Stimulated activated CD4-positive, alpha-beta T cell treated with anti-CD3 and anti-CD28 coated beads, Interleukin-4, amount 100 ng/mL, for 4 hours (primary cell): ENCODE measurements at places on chromosomes 13 and 19.

DNA sequence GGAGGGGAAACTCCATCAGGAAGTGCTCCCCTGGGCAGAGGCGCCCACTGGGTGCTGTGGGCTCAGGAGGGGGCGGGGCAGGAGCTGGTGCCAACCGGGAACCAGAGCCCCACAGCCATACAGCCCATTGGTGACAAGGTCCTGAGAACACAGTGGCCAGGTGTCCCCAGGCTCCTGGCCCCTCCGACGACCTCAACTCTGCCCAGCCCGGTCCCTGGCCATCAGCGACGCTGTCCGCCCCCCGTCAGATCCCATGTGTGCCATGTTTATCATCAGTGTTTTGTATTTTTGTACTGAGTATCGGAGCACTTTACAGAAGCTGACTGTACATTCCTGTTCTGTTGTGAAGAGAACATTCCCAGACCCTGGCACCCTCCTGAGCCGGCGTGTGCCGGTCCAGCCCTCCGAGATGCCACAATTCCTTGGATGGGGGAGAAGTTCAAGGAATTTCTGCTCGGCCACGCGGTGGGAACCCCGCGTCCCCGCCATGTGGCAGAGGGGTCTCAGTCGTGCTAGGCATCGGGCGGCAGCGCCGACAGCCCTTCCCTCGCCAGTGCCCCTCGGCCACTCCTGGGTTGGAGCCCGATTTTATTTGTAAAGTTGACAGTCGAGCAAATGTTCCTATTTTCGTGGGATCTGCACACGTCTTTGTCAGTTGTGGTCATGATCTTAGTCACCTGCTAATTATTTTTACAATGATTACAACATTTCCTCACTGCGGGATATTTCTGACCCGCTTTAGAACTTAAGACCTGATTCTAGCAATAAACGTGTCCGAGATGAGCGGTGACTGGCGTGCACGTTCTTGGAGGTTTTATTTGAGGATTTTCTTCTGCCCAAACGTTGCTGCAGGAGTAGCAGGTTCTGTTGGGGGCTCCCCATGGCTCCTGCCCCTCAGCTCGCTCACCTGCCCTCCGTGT is 16.9 kb downstream of the PEX11G start:
- no peak for DNase-seq

DNA sequence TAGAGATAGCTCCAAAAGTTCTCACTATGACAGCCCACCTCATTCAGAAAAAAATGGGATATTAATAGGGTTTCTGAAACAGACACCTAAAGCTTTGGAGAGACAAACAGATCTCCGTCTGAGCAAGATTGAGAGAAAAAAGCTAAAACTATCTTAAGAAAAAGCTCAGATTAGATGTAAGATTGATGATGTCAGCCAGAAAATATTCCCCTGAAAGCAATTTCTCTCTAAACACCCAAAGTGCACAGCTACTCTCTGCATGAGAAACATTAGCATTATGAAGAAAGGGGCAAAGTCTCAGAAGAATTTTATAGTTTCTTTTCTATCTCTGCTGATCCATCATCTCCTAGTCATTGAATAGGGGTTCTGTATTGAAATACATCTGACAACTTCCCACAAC is 148.9 kb downstream of the ZNF737 start:
- no peak for DNase-seq

- peak; percentile 94 for DNase-seq
These were observed 1.5 kb upstream of the GADD45B start for GRCh38 chr19:2474232-2475017.

- DNase-seq = peak; percentile 15
These were observed 62.1 kb downstream of the ARHGEF7 start for GRCh38 chr13:111177081-111177711.

- DNase-seq = no peak
These were observed 49.3 kb downstream of the COL4A2 start for GRCh38 chr13:110356362-110356761.

DNA sequence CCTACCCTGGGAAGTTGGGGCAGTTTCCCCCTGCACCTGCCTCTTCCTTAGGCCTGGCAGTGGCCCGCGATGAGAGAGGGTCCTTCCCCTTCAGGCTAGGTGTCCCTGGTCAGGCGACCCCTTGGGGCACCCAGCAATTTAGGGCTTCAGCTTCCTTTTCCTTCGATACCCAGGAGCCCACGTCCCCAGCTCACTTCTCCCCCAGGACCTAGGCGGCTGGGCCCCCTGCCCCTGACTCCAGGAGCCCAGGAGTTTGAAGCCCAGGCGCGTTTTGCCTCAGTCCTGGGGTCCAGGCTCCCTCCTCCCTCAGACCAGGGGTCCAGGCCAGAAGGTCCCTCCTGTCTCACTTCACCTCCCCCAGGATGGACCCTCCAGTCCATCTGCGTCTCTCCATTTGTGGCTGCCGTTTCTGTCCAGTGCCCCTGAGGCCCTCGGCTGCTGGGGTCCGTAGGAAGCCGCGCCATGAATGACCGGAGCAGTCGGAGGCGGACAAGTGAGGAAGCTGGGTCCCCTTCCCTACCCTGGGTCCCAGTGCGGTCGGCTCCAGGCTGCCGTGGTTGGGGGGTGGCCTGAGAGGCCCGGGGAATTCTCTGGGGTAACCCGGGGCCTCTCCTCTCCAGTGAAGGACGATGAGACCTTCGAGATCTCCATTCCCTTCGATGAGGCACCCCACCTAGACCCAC is 714 bp downstream of the CCDC106 start:
- no peak for DNase-seq

DNA sequence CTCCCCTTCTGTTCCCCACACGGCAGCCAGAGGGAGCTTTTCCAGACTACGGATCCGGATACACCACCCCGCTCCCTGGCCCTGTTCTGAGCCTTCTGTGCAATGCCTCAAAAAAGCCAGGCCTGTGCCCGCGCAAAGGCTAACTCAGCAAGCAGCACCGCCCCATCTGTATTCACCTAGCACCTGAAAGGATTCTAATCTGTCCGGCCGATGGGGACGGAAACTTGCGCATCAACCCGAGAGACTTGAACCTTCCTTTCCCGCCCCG is 589 bp downstream of the ZBTB45 start:
- peak; percentile 41 for DNase-seq

DNA sequence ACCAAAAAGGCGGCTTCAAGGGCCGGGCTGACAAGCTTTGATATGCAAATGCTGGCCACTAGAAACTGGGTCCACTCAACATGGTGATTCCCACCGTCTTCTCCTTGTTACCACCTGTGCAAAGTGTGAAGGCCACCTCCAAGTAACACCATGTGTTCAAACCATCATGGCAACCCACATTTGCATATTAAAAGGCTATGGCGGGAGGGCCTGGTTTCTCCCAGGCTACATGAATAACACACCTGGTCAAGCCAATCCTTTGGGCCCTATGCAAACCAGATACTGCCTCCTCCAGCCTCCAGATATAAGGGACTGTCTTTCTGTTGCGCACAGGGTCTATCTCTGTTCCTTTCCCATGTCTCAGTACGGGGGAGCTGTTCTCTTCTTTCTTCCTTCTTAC is 36.6 kb upstream of the ZSCAN5A start:
- no peak for DNase-seq

- DNase-seq = peak; percentile 7
These were observed 543 bp upstream of the FAM124A start for GRCh38 chr13:51221674-51222036.

DNA sequence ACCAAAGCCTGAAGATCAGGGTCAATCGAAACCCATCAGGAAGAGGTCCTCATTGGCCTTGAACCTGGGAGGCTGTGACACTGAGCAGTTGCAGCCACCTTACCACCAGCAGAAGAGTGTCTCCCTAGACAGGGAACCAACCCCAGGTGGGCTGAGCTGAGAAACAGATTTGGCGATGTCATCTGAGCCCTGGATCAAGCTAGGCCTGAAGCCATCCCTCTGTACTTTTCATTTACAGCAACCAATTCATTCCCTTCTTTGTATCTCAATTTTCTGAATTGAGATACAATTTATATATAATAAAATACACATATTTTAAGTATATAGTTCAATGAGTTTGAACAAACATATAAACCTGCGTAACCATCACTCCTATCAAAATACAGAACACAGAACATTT is 14.6 kb downstream of the RHPN2 start:
- DNase-seq = no peak

GRCh38 chr13:52411629-52412028 is 5.7 kb upstream of the THSD1 start:
- DNase-seq = no peak

GRCh38 chr13:103142151-103142550 is 75.9 kb upstream of the SLC10A2 start:
- no peak for DNase-seq

DNA sequence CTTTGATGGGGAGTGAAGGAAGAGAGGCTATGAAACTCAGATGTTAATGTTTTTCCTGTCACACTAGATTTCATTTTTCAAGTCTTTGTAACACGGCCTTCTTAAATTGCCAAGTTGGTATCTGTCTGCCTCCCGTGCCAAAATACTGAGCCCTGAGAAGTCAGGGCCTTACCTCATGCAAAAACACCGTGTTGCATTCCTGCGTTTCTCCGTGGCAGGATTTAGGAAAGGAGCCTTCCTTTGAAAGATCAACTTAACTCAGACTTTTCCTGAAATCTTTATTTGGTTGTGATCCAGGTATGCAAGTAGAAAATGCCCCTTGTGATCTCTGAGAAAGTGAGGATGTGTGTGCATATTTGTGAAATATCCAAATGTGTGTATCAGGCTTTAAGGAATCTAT is 1291.0 kb upstream of the SLC10A2 start:
- no peak for DNase-seq

GRCh38 chr19:45812297-45812696 is 2.8 kb downstream of the RSPH6A start:
- no peak for DNase-seq

- no peak for DNase-seq
These were observed 222.2 kb upstream of the SERP2 start for GRCh38 chr13:44151474-44151873.

DNA sequence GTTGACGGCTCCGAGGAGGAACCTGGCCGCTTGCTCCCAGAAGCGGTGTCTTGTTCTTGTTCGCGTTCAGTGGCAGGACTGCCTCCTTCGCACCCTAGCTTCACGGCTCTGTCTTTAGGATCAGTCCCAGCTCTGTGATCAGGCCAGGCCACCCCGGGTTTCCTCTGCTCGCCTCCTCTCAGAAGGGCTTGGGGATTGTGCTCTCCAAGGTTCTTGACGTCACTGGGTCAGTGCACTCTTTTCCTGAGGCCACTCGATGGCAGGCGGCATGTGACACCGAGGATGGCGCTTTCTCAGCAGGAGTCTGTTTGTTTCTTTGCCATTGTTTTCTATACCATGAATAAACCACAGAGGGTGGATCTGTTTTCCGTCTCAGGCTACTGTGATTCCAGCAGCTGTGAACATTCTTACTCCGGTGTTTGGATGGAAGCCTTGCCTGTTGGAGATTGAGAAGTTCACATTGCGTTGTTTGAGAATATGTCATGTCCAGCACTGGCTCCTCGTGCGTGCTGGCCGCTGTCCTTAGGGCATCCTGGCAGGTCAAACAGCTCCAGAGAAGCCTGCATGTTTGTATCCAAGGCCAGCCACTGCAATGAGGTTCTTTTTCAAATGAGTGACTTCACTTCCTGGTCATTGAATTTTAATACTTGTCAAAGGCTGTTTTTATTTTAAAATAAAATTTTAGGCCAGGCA is 44.5 kb downstream of the SLC7A9 start:
- DNase-seq = no peak

- no peak for DNase-seq
These were observed 165.1 kb downstream of the COG6 start for GRCh38 chr13:39820606-39821005.

GRCh38 chr13:79491715-79492114 is 10.8 kb downstream of the NDFIP2 start:
- no peak for DNase-seq

- no peak for DNase-seq
These were observed 21.2 kb downstream of the PPP5C start for GRCh38 chr19:46368116-46368515.

GRCh38 chr19:4870025-4870700 is 2.7 kb upstream of the PLIN3 start:
- DNase-seq = no peak

- no peak for DNase-seq
These were observed 1.9 kb downstream of the GPR18 start for GRCh38 chr13:99256283-99256682.

GRCh38 chr13:75072368-75072767 is 409.6 kb downstream of the TBC1D4 start:
- DNase-seq = no peak

DNA sequence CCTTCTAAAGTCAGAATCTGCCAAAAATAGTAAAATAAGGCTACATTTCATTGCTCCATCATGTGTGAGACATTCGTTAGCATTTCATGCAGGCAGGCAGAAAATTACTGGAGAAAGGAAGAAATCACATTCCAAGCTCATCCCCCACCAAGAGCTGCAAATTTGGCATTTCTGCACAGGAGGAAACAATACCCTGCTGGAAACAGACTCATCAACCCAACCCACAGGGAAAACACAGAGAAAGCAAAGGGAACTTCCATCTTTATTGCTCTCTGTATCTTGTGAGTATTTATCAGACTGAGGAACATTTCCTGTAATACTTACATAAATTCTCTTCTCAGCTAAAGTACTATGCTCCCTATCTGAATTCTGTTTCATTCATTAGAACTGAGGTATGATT is 95.7 kb downstream of the KCTD12 start:
- no peak for DNase-seq

DNA sequence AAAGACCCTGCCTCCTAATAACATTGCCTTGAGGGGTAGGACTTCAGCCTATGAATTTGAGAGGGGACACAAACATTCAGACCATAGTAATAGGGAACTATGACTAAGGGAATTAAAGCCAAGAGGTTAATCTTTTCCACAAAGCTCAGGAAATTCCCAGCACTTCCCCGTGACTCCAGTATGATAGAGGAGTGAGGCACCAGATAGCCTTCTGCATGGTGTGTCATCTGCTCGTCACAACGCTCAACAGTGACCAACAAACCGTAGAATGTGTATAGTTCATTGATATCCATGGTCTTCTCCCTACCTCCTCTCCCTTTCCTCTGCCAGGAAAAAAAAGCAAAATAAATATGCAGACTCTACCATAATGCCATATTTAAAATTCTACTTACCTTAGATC is 64.4 kb downstream of the B3GLCT start:
- DNase-seq = no peak

DNA sequence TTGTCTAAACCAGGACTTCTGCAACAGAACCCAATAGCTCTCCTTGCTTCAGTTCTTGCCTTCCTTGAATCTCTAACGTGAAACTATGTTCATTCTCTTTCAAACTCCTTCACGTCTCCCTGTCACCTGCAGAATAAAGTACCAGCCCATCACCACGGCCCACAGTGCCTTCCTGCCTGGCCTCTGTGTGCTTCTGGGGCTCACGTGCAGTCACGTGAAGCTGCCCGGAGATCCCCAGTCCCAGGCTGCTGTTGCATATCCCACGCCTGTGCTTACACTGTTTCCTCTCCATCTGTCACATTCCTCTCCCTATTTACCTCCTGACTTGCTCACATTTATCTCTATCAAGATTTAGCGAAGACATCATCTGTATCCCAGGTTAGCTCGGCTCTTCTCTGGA is 102.8 kb downstream of the STARD13 start:
- DNase-seq = no peak
